Fibroblast of skin of left biceps (primary cell): ENCODE measurements at places on chromosomes 12 and 14.

GRCh38 chr12:121523741-121524140 is 57.1 kb downstream of the KDM2B start:
- DNase-seq, result no peak

DNA sequence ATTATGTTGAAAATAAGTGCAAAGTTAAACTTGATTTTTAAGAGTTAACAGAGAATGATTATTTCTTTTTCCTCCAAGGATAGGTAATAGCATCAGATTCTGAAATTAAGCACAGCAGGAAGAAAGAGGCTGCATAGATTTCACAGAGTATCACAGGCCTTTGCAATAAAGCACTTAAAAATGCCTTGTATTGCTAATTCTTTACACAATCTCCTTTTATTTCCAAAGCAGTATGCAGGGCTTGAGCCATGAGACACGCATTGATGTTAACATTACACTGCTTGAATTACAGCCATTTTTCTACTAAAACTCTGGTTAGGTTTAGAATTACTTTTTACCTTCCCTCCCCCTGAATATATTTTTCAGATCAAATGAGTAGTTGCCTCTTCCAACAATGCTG is 398.3 kb downstream of the BCAT1 start:
- no peak for DNase-seq

GRCh38 chr12:30614031-30614430 is 81.6 kb downstream of the IPO8 start:
- no peak for DNase-seq

- DNase-seq, result no peak
Measured at GRCh38 chr14:35403114-35403602, 1.4 kb downstream of the NFKBIA start.

DNA sequence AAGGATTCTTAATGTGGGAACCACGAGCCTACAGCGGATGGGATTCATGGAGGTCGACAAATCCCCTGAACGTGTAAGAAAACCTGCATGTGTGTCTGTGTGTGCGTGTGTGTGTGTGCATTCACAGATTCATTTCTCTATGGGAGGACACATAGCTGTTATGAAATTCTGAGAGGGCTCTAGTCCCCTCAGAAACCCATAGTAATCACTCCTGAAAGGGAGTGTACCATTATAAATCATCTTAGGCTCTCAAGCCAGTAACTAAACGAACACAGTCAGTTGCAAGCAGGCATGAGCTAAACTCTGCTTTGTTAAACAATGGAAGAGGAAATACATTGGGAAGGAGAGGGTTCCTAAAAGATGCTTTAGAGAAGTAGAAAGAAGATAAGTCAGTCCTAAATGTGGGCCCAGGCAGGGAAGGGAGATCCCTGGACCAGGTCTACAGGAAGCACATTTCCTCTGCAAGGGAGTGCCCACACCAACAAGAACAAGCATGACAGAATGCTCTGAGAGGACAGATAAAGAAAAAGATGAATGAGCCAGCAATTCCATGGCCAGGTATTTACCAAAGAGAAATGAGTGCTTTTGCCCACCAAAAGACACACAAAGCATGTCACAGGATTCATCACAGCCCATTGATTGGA is 91.3 kb downstream of the ITPR2 start:
- no peak for DNase-seq

- DNase-seq, result peak; percentile 84
Measured at GRCh38 chr12:127811988-127812387, 455.0 kb upstream of the TMEM132C start.

GRCh38 chr14:49971156-49972130 is 78.6 kb downstream of the ARF6 start:
- DNase-seq, result no peak

GRCh38 chr12:70711831-70712230 is 74.6 kb upstream of the PTPRB start:
- no peak for DNase-seq

DNA sequence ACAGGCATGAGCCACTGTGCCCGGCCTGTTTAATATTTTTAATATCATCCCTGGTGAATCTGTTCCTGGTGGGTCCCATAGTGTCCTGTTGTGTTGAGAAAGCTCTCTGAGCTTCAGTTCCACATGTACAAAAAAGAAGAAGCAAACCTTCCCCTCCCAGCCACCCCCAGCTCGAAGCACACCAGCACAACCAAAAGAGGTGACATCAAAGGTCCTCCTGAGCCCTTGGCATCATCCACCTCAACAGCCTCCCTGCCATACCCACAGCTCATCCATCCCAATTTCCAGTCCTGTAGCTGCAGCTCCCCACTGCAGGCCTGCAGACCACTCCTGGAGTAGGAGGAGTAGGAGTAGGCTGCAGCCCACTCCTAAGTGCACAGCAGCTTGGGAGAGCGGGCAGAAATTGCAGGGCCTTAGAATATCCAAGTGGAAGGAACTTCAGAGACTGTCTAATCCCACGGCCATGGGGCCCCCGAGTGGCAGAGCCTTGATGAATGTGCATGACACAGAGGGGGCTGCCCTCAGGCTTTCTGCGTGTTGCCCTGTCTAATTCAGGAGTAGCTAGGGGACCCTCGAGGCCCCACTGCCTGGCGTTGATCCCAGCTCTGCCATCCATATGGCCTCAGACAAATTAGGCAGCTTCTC is 36.7 kb upstream of the CD9 start:
- no peak for DNase-seq

DNA sequence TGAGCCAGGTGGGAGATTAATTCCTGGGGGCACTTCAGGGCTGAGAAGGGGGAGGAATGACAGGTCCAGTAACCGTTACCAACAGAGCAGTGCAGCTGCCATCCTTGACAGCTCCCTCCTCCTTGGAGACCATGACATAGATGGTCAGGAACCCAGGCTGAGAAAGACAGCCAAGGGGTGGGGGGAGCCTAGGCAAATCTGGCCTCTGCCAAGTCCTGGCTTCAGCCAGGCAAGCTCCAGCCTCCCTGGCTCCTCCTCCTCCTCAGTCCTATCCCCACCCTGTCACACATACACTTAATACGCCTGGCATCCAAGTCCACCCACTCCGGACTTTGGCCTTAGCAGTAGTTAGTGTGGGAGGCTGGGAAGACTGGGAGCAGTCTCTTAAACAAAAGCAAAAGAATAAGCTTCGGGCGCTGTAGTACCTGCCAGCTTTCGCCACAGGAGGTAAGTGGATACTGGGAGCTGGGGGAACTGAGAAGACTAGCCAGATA is at the start of gene RDH5:
Gene RDH5 (plus strand): TSS at position 323 of the 494 bp plus-strand sequence. CDS start 792 bp downstream, outside the sequence.
- DNase-seq, result no peak
